ENCODE measurements at places on chromosomes 5 and 9.

DNA sequence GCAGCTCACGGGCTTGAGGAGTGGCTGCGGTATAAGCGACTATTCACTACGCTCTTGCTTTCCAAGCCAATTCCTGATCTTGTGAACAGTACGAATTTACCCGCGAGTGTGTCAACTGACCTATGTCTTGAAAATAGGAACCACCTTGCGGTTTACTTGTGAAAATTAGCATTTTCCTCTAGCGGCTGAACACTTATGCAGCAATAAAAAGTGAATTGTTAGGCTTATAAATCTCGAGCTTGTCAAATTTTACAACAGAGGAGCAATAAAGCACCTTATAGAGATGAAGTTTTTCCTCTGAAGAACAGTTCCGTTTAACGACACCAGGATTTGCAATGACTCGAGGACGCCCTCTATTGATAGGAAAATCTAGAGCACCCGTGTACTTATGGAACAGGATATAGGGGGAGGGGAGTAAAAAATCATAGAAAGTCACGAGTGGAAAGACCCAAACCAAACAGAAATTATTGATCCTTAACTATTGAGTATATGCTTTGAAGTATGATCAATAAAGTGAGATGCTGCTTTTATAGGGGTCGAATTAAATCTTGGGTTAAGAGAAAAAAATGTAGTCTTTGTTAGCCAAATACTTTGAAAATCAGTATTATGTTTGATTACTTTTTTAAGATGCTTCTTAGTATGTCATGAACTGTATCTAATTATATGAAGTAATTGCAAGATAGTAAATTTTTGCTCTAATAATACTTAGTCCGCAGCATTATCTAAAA is 1.9 kb upstream of the RGMB start:
- DNase-seq, result no peak

GRCh38 chr5:38431242-38431853 is 125.1 kb downstream of the LIFR start:
- DNase-seq, result no peak

GRCh38 chr5:79284846-79285245 is 48.9 kb downstream of the JMY start:
- DNase-seq, result no peak

GRCh38 chr5:96529559-96529958 is 96.5 kb upstream of the PCSK1 start:
- no peak for DNase-seq

DNA sequence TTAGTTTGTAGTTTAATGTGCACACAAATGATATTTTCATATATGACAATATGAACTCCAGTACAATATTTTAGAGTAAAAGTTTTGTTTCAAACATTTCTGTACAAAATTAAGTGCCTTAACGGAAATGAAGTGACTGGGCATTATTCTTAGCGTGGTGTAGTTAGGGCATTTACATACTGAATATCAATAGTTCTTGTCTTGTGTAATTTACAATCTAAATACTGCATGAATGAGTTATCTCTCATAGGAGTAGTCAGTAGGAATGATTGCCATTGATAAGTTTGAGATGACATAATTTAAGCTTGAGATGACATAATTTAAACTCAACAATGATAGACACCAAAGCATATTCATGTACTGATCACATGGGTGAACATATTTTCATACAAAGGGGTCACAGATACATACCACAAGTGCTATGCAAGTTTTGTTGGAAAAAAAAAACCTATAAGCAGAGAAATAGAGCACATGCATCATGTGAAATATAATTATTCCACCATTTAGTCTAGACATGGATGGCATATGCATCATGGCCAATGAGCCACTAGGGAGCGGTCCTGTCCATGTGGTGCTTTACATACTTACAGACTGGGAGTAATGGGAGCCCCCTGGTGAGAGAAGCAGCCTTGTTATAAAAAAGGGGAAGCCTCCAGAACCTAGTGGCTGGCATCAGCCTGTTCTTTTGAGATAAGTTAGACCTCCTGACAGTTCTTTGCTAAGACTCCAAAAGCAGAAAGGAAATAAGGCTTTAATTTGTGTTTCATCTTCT is 1523.9 kb downstream of the MAT2B start:
- DNase-seq, result no peak

DNA sequence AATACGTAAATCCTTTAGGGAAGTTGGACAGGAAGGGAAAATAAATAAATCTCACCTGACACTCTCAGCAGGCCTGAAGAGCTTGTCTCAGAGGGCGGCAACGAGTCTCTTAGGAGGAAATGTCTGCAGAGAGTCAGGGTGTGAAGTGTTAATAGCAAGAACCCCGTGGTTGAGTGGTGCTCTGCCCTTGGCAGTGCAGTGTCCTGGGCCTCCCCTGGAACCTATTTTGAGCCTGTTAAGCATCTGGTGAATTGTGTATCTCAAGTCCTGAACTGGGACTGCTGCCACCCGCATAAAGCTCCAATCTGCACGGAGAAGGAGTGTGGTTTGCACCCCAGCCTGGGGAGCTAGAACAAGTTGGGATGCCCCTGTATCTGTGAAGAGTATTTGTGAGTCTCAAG is 211.8 kb downstream of the GOLPH3 start:
- no peak for DNase-seq

DNA sequence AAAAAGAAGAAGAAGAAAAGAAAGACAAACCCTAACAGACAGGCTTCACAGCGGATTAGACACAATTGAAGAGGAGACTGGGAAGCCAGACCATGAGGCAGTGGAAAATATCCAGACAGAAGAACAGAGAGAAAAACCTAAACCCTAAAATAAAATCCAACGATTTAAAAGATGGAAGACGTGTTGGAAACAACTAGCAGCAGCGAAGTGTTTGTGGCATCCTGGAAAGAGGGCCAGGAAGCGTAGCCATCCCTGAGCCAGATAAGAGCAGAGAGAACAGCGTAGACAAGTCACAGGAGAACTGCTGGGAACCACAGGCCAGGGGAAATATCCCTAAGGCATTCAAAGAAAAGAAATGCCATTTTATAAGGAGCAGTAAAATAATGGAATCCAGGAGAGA is 39.7 kb upstream of the NKD2 start:
- no peak for DNase-seq

DNA sequence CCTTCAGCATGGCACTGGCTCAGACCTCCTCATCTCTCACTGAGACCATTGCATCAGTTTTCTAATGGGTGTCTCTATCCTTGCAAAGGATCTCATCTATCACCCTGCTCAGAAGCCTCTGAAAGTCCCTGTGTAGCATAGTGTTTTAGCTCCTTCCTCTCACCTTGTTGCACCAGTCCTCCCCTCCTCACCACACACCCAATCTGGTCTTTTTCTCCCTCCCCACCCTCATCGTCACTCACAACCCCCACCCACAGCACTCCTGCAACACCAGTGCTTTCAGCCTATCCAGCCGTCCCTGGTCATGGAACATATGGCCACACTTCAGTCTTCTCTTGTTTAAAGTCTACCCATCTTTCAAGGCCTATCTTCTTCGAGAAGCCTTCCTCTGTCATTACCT is 74.5 kb downstream of the ANGPTL2 start:
- no peak for DNase-seq

GRCh38 chr9:127426756-127427155 is 2.6 kb downstream of the ZNF79 start:
- DNase-seq, result no peak

DNA sequence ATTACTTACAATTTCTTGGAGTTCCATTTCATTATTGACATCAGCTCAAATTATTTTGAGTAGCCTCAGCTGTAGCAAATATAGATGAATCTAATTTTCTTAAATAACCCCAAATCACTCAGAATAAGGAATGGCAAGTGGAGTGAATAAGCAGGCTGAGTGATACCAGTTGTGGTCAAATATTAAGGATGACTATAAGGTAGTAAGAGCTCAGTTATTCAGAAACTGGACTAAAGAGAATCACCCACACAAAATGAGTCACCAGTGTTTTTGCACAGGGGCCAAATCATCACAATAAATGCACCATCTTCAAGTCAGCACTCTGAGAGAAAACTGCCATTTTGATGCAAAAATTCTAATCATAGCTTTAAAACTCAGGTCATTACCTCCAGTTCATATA is 128.9 kb upstream of the TARS1 start:
- DNase-seq, result no peak

GRCh38 chr5:124262470-124262869 is 484.0 kb downstream of the ZNF608 start:
- DNase-seq, result no peak

Data from activated CD4-positive, CD25-positive, alpha-beta regulatory T cell treated with anti-CD3 and anti-CD28 coated beads, Interleukin-2, amount 50 U/mL, for 16 hours (primary cell).